Cortex of kidney (tissue), 1 donor: ENCODE measurements at places on chromosomes 4 and X.

- DNase-seq = no peak
These were observed 24.9 kb downstream of the ARL9 start for GRCh38 chr4:56530269-56531148.

DNA sequence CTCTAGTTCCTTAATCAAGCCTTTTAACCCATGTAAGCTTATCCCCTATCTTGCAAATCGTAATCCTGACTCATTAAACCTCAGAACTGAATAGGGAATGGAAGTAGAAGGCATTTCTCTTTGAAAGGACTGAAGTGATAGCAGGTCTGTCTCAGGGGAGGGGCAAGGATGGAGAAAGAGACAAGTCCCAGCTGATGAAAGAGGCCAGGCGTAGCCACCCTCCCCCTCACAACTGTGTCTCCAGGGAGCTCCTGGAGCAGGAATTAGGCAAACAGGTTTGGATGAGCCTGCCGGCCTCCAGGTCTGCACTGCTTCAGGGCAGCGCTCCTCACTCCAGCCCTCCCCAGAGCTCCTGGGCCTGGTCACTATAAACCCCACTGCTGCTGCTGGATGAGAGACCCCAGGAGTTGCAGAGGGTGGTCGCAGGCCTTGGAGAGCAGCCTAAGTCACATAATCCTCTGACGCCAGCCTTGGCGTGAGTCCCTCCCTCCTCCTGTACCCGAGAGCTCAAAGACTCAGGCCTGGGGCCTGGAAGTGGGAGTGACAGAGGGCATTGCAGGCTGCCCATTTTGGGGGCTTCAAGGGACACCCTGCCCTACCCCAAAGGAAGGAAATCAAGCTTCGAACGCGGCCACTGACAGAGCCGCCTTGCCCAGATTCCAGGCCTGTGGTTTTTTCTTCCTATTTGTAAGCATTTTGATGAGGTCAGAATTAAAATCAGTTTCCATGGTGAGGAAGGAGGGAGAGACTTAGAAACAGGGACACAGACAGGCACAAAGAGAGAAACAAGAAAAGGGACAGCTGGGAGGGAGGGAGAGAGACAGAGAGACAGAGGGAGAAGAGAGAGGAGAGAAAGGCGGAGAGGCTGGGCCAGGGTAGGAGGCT is 21.2 kb upstream of the MSX1 start:
- no peak for DNase-seq

DNA sequence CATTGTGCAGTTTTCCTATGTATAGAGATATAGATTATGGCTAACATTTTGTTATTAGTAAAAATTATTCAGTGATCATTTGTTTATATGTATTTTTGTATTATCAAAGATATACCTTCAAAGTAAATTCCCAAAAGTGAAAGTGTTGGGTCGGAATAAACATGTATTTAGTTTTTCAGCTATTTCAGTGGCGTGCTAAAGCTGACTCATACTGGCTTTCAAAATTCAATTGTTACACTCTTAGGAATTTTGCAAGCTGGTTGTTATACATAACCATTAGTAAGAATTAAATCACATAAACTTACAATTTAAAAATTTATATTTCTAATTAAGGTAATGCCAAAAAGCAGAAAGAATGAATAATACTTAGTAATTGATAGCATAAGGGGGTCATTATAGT is 288.4 kb upstream of the NRK start:
- DNase-seq = no peak

- no peak for DNase-seq
These were observed 14.2 kb downstream of the SEPSECS start for GRCh38 chr4:25146076-25146475.

- DNase-seq = no peak
These were observed at the start of gene ARX for GRCh38 chrX:25015486-25016360. Gene ARX, minus strand, starts transcription at chrX:25015965. Its CDS starts 228 bp downstream, at chrX:25015737.

GRCh38 chrX:40893251-40893910 is 158.0 kb upstream of the MED14 start:
- DNase-seq = no peak

GRCh38 chrX:41145920-41146608 is 60.8 kb downstream of the USP9X start:
- no peak for DNase-seq

DNA sequence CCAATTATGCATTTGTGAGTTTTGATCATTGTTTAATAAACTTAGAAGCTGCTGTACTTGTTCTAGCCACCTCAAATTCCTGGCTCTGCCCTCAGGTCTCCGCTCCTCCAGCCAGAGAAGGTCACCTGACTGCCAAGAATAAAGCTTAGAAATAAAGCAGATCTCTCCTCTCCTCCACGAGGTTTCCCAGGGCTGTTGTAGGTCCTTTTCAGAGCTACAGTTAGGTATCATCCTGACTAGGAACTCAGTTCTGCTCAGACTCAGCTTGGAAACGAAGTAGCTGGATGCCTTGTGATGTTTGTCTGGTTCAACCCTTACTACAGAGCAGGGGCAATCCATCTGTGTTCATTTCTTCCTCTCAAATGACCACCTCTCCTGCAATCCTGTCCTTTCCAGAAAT is 79.1 kb upstream of the RAPGEF2 start:
- no peak for DNase-seq

DNA sequence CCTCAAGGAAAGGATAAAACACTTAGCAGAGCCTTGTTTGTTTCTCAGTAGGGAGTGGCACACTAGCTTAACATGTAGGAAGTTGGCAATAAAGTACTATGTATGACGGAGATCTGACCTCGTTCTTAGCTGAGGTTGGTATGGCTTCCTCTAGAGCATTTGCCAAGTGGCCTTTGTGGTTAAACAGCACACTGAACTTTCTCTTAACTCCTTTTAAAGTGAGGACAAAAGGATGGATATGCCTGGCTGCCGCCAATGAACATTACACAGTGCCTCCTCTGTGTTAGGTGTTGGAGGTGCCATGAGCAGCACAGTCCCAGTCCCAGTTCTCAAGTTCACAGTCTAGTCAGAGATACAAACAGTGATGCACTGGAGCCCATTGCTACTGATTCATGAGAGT is 54.4 kb downstream of the VGLL1 start:
- DNase-seq = no peak

- no peak for DNase-seq
These were observed 19.1 kb upstream of the UBA6 start for GRCh38 chr4:67719953-67720617.

GRCh38 chr4:113739197-113739596 is 22.3 kb downstream of the CAMK2D start:
- no peak for DNase-seq

GRCh38 chr4:67549123-67549522 is 3.8 kb upstream of the CENPC start:
- no peak for DNase-seq
